Fibroblast of skin of right biceps (primary cell): ENCODE measurements at places on chromosomes 4 and X.
A peak's percentile ranks its signal among the peaks of the same experiment; 100 is the strongest.

- DNase-seq: no peak
Observed at GRCh38 chrX:446245-446644, 59.5 kb upstream of the PPP2R3B start.

DNA sequence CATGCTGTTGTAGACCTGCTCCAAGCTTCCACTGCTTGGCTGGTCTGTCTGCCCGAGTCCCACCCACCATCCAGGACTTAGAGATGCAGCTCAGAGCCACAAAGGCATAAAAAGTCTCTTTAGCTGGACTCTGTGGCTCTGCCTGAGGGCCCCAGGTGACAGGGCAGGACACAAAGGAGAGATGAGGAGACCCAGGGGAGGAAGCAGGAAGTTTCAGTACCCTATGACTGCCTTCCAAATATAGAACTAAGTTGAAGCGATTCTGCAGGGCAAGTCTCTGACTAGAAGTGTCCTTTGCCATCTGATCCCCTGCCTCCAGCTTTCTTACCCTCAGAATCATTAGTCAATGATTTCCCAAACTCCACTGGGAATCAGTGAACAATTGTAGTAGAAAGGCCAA is 11.2 kb upstream of the CXCR3 start:
- no peak for DNase-seq

GRCh38 chr4:36493251-36493650 is 211.8 kb downstream of the DTHD1 start:
- DNase-seq: no peak

DNA sequence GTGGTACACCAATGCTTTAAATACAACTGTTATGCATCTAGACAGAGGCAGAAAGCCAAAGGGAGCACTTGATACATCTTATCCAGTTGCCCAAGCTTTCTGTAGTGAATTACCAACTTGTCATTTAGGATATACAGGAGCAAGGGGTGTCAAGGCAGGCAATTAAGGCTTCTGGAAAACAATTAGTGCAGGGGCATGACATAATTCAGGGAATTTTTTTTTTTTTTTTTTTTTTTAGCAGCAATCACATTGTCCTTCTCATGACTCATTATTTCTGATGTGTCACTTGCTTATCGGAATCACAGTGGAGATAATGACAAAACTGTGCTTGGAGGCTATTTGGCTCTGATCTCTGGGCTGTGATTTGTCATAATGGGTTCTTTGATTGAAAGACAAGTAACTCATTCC is 259.5 kb downstream of the ARHGAP24 start:
- DNase-seq: no peak

GRCh38 chr4:45453258-45453853 is 670.5 kb downstream of the GABRG1 start:
- peak; percentile 2 for DNase-seq

DNA sequence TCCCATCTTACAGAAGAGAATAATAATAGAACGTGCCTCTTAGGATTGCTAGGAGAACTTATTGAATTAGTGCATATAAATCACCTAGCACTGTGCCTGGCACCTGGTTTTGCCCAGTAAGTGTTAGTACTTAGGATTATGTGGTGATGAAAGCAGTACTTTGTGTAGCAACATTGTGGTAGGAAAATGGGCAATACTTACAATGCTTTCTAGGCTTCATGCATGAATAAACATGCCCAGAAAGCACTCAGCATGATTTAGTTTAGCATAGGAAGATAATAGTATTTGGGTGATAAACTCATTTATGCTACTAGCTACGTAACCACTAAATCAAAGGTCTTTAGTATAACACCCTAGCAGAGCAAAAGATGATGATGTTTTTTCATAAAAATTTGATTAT is 105.6 kb downstream of the NEUROG2 start:
- DNase-seq: no peak

- no peak for DNase-seq
Observed at GRCh38 chrX:118225711-118226428, 109.3 kb upstream of the KLHL13 start.

GRCh38 chr4:16233569-16234177 is 7.4 kb upstream of the TAPT1 start:
- DNase-seq: no peak

GRCh38 chrX:138487866-138488265 is 223.7 kb downstream of the FGF13 start:
- DNase-seq: no peak

DNA sequence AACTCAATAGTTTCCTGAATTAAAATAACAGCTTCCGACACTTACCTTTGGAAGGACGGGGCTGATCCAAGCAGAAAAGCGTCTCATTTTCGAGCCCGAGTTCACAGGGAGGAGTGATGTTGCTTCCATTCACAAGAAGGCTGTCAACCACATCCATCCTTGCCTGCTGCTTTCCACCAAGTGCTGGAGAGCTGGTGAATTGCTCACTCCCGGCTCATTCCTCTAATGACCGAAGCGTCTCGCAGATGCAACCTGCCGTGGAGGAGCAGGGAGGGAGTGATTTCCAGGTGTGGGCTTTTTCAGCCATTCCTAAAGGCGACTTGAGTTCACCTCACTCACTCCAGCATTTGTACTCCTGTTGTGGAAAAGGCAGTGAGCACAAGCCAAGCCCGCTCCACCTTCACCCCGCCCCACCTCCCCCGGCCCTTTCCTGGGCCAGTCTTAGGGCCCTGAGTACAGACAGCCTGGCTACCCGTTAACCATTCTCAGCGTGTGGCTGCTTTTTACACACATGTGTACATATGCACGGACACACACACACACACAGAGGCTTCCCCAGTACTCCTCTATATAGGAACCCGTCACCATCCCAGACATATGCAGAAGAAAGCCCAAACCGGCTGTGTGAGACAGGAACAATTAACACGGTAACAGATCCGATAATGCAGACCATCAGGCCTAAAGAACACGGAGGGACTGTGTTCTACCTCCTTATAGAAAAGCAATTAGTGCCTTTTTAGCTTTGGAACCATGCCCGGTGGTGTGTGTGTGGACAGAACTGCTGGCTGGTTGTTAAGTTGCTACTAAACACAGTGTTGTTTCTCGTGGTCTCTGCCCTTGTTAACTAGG is at the start of gene CCKAR:
TSS of gene CCKAR (minus strand) at position 374 of the 849 bp plus-strand sequence. CDS start at position 157, 217 bp downstream.
- peak; percentile 14 for DNase-seq

DNA sequence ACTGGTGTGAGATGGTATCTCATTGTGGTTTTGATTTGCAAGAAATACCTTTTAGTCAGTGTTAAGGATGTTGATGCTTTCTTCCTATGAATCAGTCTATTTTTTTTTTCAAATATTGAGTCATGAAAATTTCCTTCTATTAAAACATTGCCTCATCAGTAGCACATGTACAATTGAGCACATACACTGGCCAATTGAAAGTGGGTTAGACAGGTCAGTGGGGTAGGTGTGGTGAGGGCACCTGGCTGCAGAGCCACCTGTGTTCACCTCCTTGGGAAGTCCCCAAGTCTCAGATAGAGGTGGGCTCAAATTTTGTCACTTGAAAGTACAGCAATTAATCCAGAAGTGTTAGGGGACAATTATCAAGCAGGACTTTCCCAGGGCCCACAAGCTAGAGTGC is 243.7 kb downstream of the SPRY1 start:
- peak; percentile 58 for DNase-seq

GRCh38 chr4:3135155-3136011 is 60.9 kb downstream of the HTT start:
- no peak for DNase-seq

GRCh38 chr4:154010371-154010770 is 221.5 kb upstream of the SFRP2 start:
- peak; percentile 39 for DNase-seq

DNA sequence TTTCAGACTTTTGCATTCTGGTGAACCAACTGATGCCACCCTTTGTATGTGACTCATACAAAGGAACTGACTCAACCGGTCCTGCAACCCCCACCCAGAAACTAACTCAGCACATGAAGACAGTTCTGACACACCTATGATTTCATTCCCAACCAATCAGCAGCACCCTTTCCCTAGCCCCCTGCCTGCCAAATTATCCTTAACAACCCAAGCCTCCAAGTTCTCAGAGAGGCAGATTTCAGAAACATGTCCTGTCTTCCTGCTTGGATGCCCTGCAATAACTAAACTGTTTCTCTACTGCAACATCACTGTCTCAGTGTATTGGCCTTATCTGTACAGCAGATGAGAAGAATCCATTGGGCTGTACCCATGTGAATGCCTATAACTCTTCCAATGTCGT is 284.7 kb downstream of the CAMK2D start:
- peak; percentile 46 for DNase-seq

GRCh38 chr4:141046255-141046654 is 87.0 kb downstream of the RNF150 start:
- DNase-seq: peak; percentile 99

- DNase-seq: no peak
Observed at GRCh38 chrX:124764354-124764753, 418.0 kb downstream of the SH2D1A start.

DNA sequence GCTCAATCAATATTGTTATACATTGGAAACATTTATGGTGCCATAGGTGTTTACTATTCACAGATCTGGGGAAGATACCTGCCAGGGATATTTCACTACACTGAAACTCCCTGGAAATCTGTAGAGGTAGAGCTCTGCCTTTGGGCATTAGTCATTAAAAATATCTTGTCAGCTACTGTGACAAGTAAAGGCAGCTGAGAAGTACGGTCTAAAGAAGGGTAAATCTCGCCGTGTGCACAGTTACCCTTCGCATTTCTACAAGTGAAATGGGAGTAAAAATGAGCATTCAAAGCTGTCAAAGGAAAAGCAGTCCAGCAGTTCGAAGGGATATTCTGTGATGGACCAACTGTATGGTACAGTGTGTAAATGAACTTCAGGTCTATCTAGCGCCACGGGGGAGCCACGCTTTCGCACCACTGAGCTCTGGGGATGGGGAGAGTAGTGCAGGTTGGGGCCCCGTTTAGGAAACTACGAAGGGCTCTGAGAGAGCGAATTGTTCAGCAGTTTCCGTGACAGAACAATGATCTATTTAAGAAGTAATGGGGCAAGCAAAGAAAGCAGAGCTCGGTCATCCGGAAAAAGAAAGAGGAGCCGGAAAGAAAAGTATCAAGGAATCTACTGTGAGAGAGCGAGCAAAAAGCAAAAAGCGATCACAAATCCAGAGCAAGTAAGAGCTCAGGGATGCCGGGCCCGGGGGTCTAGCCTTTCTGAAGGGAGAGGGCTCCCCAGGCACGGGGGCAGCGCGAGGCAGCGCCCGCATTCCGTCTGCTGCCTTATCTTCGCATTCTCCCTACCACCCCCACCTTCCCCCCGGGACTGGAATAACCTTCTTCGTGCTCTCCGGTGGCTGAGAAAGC is 646 bp downstream of the TIGD4 start:
- DNase-seq: peak; percentile 11

DNA sequence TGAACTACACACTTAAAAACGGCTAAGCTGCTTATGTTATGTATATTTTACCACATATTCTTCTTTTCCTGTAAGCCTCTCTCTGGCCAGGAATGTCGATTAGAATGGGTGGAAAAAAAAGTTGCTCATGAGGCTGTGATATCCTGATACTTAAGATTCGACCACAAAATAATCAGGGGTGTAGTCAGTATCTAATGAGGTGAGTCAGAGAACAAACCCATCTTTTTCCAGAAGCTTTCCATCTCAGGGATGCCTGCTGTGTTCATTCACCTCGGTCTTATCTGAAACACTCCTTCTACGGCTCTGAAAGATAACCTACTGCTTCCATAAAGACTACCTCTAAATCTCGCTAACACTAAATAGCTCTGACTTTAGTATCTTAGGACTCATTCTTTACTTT is 142.7 kb upstream of the MAP3K15 start:
- DNase-seq: peak; percentile 75

GRCh38 chr4:165175879-165176278 is 31.5 kb upstream of the KLHL2 start:
- DNase-seq: no peak
